H9 (cell line): ENCODE measurements at places on chromosomes 7 and 10. TPM values are rescaled to one million over a fixed set of nuclear protein-coding genes. Genes with fewer than 3 reads are reported as not detected.
A peak's percentile ranks its signal among the peaks of the same experiment; 100 is the strongest.

URGCP gene
- total RNA-seq = 30.5 and 30.7 TPM in 2 replicates

COL1A2 gene
- total RNA-seq = 42.1 and 42.8 TPM in 2 replicates

OR2A42 gene
- not detected in 2 replicates for total RNA-seq

GRCh38 chr7:48617508-48617907, 306.8 kb upstream of the CDC14C start:
- DNase-seq = no peak
- H3K36me3 ChIP-seq = no peaks in the 10 kb centered on the region
- H3K27me3 ChIP-seq = no peaks in the 10 kb centered on the region
- H3K27ac ChIP-seq = no peak overlapping the region
- no peaks in the 10 kb centered on the region for H3K4me1 ChIP-seq

DNA sequence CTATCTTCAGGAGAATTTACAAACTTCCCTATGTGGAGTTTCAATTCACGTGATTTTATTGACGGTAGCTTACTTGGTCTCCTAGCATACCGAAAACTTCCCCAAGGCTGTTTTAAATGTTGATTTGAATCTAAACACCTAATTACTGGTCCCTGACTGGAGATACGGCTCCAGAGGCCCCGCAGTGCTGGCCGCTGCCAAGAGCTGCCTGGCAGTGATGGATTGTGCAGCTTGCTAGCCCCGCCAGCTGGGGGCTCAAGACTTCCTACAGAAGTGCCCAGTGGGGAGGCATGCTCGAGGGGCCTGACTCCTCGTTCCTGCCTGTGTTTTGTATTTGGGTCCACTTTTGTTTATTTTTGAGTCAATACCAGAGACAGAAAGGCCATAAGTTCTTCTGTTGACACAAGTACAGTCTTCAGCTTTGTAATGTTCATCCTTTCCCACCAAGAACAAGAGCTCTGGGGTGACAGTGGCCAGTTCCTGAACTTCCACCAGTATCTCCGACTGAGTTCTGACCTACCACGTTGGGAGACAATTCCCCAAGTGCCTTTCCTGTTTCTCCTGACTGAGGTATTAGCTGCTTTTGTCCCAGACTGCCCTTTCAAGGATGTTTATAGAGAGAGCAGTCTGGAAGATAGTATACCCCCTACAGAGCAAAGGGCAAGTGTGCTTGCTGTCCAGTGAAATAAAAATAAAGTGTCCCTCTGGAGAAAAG, 80.7 kb upstream of the CXCL12 start:
- no peaks in the 10 kb centered on the region for H3K27me3 ChIP-seq
- DNase-seq = no peak
- H3K4me1 ChIP-seq = no peaks in the 10 kb centered on the region
- H3K4me3 ChIP-seq = no peak overlapping the region

DNA sequence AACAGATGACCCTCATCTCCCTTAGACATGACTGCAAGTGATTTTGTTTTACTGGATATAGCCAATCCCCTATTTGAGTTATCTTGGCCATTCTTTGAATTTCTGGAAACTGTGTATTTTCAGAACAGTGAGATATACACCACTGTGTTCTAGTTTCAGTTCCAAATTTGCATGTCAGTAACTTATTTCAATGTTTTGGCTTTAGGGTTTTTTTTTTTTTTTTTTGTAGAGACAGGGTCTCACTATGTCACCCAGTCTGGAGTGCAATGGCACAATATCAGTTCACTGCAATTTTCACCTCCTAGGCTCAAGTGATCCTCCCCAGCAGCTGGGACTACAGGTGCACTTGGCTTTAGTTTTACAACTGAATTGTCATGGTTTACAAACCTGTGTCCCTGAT, 67.2 kb downstream of the ATAD1 start:
- H3K27me3 ChIP-seq = no peaks in the 10 kb centered on the region
- peaks cover 12% of the 10 kb centered on the region for H3K36me3 ChIP-seq
- DNase-seq = no peak
- H3K4me1 ChIP-seq = no peaks in the 10 kb centered on the region
- H3K4me3 ChIP-seq = no peak overlapping the region

DNA sequence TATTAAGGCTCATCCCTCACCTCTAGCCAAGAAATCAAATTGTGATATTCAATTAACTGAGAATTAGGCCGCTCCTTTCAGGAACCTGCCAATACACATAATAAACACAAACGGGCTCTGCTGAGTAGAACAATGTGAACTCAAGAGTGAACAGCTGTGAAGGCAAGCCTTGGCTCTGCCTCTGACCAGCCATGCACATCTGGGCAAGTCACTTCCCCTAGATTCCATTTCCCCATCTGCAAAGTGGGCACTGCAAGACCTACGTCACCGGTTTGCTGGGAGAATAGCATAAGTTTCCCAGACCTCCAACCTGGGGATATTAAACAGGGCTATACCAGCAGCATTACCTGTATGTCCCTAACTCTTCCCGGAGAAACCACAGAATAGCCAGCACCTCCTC, 355.2 kb downstream of the TNS3 start:
- H3K27me3 ChIP-seq = no peaks in the 10 kb centered on the region
- no peak for DNase-seq
- H3K27ac ChIP-seq = no peak overlapping the region

DNA sequence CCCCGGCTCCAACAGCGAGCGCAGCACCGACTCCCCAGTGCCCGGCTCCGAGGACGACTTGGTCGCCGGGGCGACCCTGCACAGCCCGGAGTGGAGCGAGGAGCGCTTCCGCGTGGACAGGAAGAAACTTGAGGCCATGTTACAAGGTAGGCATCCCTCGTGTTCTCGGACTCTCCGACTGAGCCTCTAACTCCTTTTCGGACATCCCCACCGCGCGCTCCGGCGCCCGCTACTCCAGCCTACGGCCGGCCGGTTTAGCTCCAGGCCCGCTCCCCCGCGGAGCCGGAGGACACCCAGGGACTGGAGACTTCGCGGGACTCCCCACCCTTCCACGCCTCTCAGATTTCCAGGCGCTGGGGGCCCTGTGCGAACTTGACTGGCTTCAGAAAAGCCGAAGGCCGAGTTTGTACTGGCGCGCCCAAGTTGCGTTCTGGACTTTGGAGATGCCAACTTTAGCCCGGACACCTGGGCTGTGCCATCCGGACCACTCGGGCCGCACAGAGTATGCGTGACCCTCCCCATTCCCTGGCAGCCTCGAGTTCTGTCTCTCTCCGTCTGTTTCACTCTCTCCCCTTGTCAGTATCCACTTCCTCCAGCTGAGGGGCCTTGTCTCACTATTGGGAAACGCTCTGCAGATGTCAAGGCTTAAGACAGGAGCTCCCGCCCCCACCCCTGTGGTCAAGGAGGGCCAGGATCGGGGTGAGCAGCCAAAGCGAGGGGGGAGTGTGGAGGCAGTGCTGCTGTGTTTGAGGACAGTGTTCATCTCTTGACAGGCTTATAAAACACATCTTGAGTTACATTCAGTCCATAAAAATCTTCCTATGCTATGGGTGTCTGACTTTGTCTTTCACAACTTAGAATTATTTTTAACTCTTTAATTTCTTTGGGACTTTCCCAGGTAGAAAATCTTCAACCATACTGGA, 777 bp downstream of the BICC1 start:
- peak; percentile 39 for DNase-seq
- H3K4me3 ChIP-seq = peak overlapping the region; percentile 86
- H3K27ac ChIP-seq = no peak overlapping the region
- H3K36me3 ChIP-seq = no peaks in the 10 kb centered on the region

- DNase-seq = no peak
- no peaks in the 10 kb centered on the region for H3K4me1 ChIP-seq
- peaks cover 4% of the 10 kb centered on the region for H3K36me3 ChIP-seq
- H3K27me3 ChIP-seq = no peaks in the 10 kb centered on the region
- H3K27ac ChIP-seq = no peak overlapping the region
These were observed 80.8 kb downstream of the DNAJB9 start for GRCh38 chr7:108650467-108650866.

DNA sequence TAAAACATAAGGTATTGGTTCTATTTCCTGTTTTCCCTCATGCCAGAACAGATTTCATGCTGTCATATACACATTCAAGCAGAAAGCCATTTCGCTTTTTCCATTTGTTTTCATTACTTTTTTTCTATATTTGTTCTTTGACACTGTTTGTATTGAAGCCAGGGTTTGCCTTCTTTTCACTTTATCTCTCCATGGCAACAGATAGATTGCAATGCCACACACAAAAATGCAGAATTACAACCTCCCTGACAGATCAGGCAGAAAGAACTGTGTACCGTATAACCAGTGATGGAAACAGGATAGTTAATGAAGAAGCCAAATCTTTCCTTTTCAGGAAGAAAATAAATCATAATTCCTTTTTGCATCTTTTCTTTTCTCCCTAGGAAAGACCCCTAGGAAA, 103.0 kb upstream of the PCGF5 start:
- H3K27me3 ChIP-seq = no peaks in the 10 kb centered on the region
- no peaks in the 10 kb centered on the region for H3K36me3 ChIP-seq
- DNase-seq = no peak
- no peak overlapping the region for H3K4me3 ChIP-seq
- H3K4me1 ChIP-seq = no peaks in the 10 kb centered on the region

DNA sequence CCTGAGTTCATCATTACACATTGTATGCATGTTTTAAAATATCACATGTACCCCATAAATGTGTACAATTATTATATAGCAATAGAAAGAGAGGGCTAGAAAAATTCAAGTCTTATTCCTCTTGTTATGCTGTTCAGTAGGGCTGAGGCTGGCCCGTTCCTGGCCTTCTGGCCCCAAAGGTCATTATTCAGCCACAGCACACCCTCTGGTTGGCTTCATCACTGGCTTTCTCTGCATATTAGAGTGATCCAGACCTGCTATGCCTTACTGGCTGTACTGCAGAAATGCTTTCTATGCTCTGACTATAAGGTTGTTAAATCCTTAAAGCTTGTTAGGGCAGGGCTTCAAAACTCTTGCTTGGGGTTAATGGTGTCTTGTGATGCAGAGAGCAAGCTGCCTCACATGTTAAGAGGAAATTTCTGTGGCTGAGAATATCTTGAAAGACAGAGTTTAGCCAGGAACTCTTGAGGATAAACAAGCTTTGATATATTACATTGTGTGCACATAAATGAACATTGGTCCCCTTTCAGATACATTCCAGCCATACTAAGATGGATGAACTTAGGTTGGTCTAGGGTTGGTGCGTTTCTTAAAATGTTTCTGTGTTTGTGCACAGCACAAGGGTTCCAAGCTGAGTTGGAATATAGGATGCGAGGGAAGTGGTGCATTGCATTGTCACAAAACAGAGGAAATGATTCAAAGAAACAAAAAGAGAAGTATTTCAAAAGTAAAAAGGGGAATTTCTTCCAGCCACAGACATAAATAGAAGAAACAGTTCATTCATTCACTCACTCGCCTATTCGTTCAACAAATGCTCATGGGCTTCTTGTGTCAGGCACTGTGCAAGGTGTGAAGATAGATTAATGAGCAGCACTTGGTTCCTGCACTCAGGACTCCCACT, 61.6 kb upstream of the WDR11 start:
- DNase-seq = no peak
- H3K27ac ChIP-seq = no peak overlapping the region
- no peak overlapping the region for H3K4me3 ChIP-seq

DNA sequence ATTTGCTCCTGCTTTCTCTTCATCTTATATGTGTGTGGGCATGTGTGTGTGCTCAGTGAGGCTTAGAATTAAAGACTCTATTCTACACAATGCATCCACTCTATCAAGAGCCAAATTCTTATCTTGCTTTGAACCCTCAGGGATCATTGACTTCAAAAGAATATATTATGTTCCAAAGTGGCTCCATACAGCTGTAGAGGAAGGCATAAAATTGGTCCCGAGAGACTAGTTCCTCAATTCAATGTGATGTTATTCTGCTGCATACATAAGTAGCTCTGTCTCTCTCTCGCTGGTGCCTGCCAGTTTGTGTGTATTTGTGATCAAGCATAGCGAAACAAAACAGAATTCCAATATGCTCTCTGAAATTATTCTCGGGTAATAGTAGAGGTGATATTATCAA, 997.9 kb upstream of the POT1 start:
- no peak for DNase-seq
- H3K4me3 ChIP-seq = peak overlapping the region; percentile 18
- no peak overlapping the region for H3K27ac ChIP-seq
- no peaks in the 10 kb centered on the region for H3K4me1 ChIP-seq

DNA sequence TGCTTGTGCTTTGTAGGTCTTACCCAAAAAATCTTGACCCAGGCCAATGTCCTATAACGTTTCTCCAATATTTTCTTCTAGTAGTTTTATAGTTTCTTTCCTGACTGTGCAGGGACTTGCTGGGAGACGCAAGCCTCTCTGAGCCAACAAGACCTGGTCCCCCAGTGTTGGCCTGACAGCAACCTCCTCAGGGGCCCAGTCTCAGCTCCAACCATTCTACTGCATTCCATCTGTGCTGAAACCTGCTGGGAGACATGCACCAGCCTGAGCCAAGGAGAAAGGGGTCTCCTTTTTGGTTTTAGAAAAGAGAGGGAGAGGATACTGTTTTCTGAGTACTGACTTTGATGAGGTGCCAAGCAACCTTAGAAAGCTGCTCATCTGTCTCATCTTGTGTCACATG, 251.4 kb downstream of the PRKG1 start:
- no peak overlapping the region for H3K27ac ChIP-seq
- no peaks in the 10 kb centered on the region for H3K4me1 ChIP-seq
- H3K4me3 ChIP-seq = no peak overlapping the region
- H3K36me3 ChIP-seq = peaks cover 2% of the 10 kb centered on the region; the same call in 2 of the 3 replicates
- no peak for DNase-seq
